Tongue (tissue), 3 donors: ENCODE measurements at places on chromosomes 16 and 17.

- DNase-seq, result no peak
Observed at GRCh38 chr17:74682028-74682427, 30.7 kb downstream of the CD300LF start.

DNA sequence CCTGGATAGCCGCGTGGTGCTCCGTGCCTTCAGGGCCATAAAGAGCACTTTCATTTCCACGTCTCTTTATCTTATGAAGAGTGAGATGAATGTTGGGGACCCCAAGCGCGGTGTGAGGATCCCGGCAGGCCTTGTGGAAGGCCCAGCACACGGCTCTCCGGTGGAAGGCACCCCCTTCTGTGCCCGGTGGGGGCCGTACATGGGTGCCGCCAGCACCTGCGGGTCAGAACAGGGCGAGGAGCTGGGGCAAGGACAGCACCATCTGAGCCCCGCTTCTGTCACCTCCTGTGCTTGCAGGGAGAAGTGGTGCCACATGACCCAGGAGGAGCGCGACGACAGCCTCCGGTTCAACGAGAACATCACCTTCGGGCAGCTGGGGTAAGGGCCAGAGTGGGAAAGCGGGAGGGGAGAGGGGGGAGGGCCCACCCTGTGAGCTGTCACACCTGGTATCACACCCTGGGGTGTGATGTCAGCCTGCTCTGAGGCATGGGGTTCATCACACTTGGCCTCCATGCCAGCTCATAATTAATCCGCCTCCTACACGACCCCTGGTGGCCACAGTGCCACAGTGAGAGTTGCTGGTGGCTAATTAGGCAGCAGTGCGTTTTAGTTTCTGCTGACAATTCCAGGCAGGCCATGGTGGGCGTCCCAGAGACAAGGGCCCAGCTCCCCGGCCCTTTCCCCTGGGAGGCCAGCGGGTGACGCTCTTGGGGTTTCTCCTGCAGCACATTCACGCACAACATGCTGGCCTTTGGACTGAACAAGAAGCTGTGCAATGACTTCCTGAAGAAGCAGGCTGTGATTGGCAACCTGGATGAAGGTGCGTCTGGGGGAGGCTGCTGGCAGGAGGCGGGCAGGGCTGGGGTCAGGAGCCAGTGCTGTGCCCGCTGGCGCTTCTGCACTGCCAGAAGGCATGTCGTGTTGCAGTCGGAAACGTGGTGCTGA, 25.7 kb downstream of the CIBAR2 start:
- peak; percentile 78 for DNase-seq

- no peak for DNase-seq
Observed at GRCh38 chr17:2068031-2068518, 13.2 kb downstream of the HIC1 start.

DNA sequence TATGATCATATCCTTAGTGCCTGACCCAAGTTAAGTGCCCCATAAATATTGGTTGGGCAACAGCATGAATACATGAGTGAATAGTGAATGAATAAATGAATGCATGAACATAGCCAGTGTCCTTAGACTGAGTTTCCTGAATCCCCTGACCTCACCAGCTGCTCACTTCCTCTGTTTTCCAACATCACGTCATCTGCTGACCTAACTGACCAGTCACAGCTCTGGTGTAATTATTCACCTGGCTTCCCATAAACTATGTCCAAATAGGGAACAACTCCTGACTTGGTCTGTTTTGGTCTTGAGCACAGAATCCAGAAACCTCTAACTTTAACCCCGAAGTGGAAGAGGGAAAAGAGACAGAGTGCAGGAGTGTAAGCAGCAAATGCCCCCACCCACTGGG, 83.4 kb downstream of the ASIC2 start:
- DNase-seq, result no peak

- peak; percentile 23 for DNase-seq
Observed at GRCh38 chr17:52201767-52202519, 43.4 kb upstream of the CA10 start.

DNA sequence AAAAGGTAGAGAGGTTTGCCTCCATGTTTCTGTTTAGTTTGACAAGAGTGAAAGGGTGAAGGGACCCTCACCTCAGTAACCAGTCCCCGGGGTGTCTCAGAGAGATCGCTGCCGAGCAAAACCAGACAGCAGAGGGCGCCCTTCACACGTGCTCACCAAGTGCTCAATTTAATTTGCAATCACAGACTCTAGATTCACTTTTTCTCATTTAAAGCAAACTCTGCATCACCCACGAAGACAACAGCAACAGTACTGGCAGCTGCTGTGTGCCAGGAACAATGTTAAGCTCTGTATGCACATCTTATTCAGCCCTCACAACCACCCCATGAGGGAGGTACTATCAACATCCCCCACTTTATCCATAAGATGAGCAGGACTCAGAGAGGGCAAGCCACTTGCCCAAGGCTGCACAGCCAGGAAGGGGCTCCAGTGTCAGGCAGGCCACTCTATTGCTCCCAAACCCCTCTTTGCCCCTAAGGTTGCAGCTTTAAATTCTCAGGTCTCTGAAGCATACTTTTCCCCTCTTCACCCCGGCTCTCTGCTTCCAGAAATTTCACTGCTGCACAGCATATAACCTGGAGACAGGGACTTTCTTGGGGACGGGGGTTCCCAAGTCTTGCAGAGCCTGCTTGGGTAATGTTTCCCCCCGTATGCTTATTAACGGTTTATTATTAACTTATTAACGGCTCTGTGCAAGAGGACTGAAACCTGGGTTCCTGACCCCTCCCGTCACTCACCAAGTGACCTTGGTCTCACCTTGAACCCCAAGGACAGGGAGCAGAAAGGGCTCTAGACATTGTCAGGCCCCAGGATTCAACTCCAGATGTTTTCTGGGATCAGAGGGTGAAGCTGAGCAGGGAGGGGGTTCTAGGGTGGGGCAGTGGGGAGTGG, 70.9 kb downstream of the CNGB1 start:
- peak; percentile 80 for DNase-seq

DNA sequence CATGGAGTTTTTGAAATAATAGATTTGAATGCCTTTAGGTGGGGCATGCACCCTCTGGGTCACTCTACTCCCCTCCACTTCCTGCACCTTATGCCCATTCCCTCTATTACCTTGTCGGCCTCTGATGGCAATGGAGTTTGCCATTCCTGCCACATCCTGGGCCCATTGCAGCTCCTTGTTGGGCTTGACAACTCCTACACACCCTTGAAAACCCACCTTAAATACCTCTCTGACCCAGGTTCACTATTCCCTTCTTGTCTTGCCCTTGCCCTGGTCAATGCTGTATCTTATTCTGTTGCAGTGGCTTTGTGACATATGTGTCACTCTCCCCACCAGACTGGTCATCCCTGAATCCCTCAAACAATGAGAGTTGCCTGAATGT, 2.4 kb downstream of the CCR7 start:
- DNase-seq, result no peak
